Astrocyte (in vitro differentiated cells and primary cell): ENCODE measurements at places on chromosomes 3 and 15. TPM values are rescaled to one million over a fixed set of nuclear protein-coding genes. Genes with fewer than 3 reads are reported as not detected.
A peak's percentile ranks its signal among the peaks of the same experiment; 100 is the strongest.

- DNase-seq: no peak
- H3K4me3 ChIP-seq: no peak overlapping the region
- H3K27ac ChIP-seq: no peak overlapping the region
- H3K4me1 ChIP-seq: no peaks in the 10 kb centered on the region
- H3K36me3 ChIP-seq: no peaks in the 10 kb centered on the region
- no peaks in the 10 kb centered on the region for H3K27me3 ChIP-seq
Observed at GRCh38 chr3:155302891-155303290, 9.4 kb upstream of the STRIT1 start.

- no peak overlapping the region for H3K27ac ChIP-seq
- peaks cover 2% of the 10 kb centered on the region for H3K27me3 ChIP-seq
- no peak for DNase-seq
- no peaks in the 10 kb centered on the region for H3K4me1 ChIP-seq
- no peaks in the 10 kb centered on the region for H3K36me3 ChIP-seq
Observed at GRCh38 chr3:170644711-170645110, 58.8 kb upstream of the SLC7A14 start.

DNA sequence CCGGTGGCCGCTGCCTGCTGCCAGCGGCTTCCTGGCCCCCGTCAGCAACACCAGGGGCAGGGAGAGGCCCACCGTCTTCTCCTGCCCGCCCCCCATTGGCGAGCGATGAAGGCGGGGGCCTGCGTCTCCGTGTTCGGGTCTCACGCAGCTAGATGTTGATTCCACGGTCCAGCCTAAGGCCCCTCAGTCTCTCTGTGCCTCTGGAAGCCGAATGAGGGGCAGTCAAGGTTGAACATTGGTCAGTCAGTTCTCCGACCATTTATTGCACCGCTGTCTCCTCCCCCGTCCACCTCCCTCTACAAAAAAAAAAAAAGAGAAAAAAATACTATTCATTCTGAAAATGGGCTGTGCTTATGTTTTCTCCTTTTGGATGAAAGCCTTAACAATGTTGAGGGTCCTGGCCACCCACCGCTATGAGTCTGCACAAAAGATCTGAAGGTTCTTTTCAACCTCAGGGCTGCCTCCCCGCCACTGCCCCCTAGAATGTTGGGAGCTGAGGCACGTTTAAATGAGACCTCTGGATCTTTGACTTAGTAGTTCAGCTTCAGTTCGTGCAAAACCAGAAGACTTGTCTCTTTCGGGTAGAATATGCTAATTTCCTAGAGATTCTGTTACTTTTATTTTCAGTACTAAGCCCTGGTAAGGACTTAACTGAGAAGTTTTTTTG, 736 bp downstream of the IREB2 start:
- H3K27me3 ChIP-seq: no peaks in the 10 kb centered on the region
- peak overlapping the region; percentile 84 for H3K4me3 ChIP-seq
- peak overlapping the region; percentile 95 for H3K27ac ChIP-seq
- H3K4me1 ChIP-seq: peaks cover 11% of the 10 kb centered on the region

DNA sequence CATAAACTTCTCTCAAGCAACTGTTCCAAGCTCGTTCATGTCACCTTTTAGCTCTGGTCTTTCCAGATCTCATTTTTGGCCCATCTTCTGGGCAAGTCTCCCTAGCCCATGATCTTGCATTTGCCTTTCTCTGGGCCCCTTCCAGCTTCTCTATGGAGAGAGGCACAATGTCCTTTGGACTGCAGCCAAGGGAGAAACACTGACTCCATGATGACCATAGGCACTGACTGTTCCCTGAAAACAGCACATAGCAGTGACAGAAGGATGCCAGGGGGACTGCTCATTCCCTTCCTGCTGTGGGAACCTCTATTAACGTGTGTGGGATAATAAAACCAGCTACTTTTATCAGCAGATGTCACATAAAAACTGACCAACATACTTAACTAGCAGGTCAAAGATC, 60.3 kb downstream of the STRIT1 start:
- peak overlapping the region; percentile 36 for H3K27ac ChIP-seq
- peaks cover 13% of the 10 kb centered on the region for H3K4me1 ChIP-seq
- peak; percentile 65 for DNase-seq
- no peak overlapping the region for H3K4me3 ChIP-seq
- H3K27me3 ChIP-seq: no peaks in the 10 kb centered on the region

Gene LSM3
- 8.4 and 9.5 TPM in 2 replicates for total RNA-seq
